Hindlimb muscle (tissue), 1 donor: ENCODE measurements at places on chromosomes 7 and 10. TPM values are rescaled to one million over a fixed set of nuclear protein-coding genes. Genes with fewer than 3 reads are reported as not detected.

Gene CPED1
- 8.2 TPM for polyA plus RNA-seq

Gene CACNB2
- 1.2 TPM for polyA plus RNA-seq

Gene GPR158
- polyA plus RNA-seq: not detected

Gene NEUROD6
- not detected for polyA plus RNA-seq

Gene WIPF3
- polyA plus RNA-seq: 28.4 TPM

Gene ZNF438
- 15.5 TPM for polyA plus RNA-seq

Gene CYP3A4
- not detected for polyA plus RNA-seq

Gene ANKRD30A
- polyA plus RNA-seq: not detected

Gene FBXO24
- 2.3 TPM for polyA plus RNA-seq

Gene LHPP
- 8.1 TPM for polyA plus RNA-seq

Gene PON3
- 5.6 TPM for polyA plus RNA-seq

Gene BTBD16
- 0.39 TPM for polyA plus RNA-seq

Gene SPAM1
- polyA plus RNA-seq: not detected

Gene C10orf105
- 0.50 TPM for polyA plus RNA-seq

Gene GPR26
- not detected for polyA plus RNA-seq

Gene LRRC17
- 26.4 TPM for polyA plus RNA-seq

Gene HKDC1
- polyA plus RNA-seq: not detected

Gene SEC61A2
- 11.8 TPM for polyA plus RNA-seq

Gene POT1
- 15.7 TPM for polyA plus RNA-seq

Gene NXPH1
- not detected for polyA plus RNA-seq

Gene GCK
- 7.1 TPM for polyA plus RNA-seq

Gene ZCCHC24
- polyA plus RNA-seq: 82.0 TPM

Gene IFIT1B
- 0.25 TPM for polyA plus RNA-seq

Gene TUBB8
- not detected for polyA plus RNA-seq

Gene INTS1
- polyA plus RNA-seq: 55.6 TPM

Gene MARVELD1
- polyA plus RNA-seq: 41.0 TPM

Gene THSD7A
- 3.8 TPM for polyA plus RNA-seq

Gene EPHA1
- 5.8 TPM for polyA plus RNA-seq

Gene WEE2
- 0.22 TPM for polyA plus RNA-seq

Gene TRPV5
- polyA plus RNA-seq: 0.09 TPM

Gene PDE6C
- 0.75 TPM for polyA plus RNA-seq

Gene TCERG1L
- polyA plus RNA-seq: 0.36 TPM

Gene OR9A2
- not detected for polyA plus RNA-seq

Gene OR6V1
- polyA plus RNA-seq: not detected

Gene GRID1
- polyA plus RNA-seq: 3.0 TPM

Gene ATOH7
- 0.22 TPM for polyA plus RNA-seq

Gene TLX1
- polyA plus RNA-seq: not detected

Gene TRIM74
- not detected for polyA plus RNA-seq

Gene LLCFC1
- 0.26 TPM for polyA plus RNA-seq

Gene BCAP29
- polyA plus RNA-seq: 39.5 TPM

Gene AEBP1
- 72.1 TPM for polyA plus RNA-seq

Gene ASZ1
- not detected for polyA plus RNA-seq

Gene GPC2
- 10.1 TPM for polyA plus RNA-seq

Gene ITGA8
- polyA plus RNA-seq: 6.6 TPM

Gene AKR1D1
- not detected for polyA plus RNA-seq

Gene SPDYE16
- 4.5 TPM for polyA plus RNA-seq

Gene SUN3
- not detected for polyA plus RNA-seq

Gene H2BK1
- not detected for polyA plus RNA-seq

Gene SPDYE11
- 1.9 TPM for polyA plus RNA-seq

Gene CDC14C
- polyA plus RNA-seq: not detected

Gene OR2A7
- 1.1 TPM for polyA plus RNA-seq

Gene SCART1
- 1.1 TPM for polyA plus RNA-seq

Gene YKT6
- polyA plus RNA-seq: 72.1 TPM

Gene C10orf62
- not detected for polyA plus RNA-seq

Gene CALCR
- polyA plus RNA-seq: 11.0 TPM

Gene CSGALNACT2
- 24.2 TPM for polyA plus RNA-seq

Gene SCIN
- polyA plus RNA-seq: 0.80 TPM

Gene LRGUK
- 1.3 TPM for polyA plus RNA-seq

Gene RADIL
- 3.7 TPM for polyA plus RNA-seq
